ENCODE measurements at places on chromosomes 5 and 9.

- DNase-seq = no peak
Measured at GRCh38 chr9:279674-280073, 65.0 kb downstream of the DOCK8 start.

- DNase-seq = no peak
Measured at GRCh38 chr9:82436475-82436874, 447.9 kb downstream of the SPATA31D1 start.

- no peak for DNase-seq
Measured at GRCh38 chr9:89983411-89983810, 378.6 kb downstream of the GADD45G start.

GRCh38 chr5:143828710-143829109, 16.7 kb downstream of the HMHB1 start:
- DNase-seq = no peak

DNA sequence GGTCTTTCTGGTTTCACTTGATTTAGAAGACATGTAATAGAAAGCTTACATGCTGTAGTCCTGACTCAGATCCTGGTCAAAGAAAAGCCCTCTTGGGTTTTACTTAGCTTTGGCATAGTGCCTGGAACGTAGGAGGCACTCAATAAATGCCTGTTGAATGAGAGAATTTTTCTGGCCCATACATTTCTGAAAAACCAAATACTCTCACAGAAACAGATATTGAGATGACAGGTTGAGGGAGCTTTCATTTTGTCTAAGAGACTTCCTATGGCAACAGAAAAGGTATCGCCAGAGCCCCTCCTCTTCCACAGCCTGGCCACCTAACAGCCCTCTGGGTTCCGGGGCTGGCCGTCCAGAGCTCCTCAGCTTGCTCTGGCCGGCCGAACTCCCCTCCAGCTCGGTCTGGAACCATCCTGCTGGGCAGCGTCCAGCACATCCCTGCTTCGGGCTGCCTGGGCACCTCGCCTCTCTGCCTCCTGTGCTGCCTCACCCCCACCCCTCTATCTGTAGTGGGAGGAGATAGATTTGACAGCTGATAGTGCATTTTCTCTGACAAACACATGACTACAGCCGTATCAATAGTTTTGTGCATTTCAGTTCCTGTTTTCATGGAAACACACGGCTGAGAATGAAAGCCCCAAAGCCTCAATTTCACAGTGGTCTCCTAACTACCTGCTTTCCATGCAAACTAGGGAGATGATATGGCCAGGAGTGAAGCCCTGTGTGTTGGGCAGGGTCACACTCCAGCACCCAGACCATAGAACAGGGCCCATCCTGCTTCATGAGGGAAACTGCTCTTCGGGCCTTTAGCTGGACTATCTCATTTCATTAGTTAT, 1.1 kb downstream of the IL4 start:
- no peak for DNase-seq

DNA sequence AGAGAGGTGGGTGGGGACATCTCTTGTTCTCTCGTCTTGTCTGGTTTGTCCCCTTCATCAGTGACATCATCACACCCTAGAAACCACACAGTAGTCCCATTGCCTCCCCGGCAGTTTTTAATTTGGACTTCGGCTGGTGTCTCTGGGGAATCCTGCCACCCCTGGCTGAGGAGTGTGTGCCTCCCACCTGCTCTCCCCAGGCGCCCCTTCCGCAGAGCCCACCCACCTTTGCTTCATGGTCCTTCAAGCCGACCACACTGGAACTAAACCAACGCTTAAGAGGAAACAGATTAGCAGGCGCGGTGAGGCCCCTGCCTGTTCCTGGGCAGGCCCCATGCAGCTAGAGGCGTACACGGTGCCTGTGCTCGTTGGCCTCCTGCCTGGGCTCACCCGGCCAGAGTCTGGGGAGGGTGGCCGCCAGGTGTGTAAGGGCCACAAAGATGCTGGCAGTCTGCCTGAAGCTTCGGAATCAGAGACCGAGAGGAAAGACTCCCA, 107.6 kb upstream of the SPRY4 start:
- DNase-seq = no peak

GRCh38 chr5:101897914-101898313, 398.2 kb downstream of the SLCO4C1 start:
- DNase-seq = no peak

GRCh38 chr5:32724526-32724925, 13.4 kb downstream of the NPR3 start:
- no peak for DNase-seq

DNA sequence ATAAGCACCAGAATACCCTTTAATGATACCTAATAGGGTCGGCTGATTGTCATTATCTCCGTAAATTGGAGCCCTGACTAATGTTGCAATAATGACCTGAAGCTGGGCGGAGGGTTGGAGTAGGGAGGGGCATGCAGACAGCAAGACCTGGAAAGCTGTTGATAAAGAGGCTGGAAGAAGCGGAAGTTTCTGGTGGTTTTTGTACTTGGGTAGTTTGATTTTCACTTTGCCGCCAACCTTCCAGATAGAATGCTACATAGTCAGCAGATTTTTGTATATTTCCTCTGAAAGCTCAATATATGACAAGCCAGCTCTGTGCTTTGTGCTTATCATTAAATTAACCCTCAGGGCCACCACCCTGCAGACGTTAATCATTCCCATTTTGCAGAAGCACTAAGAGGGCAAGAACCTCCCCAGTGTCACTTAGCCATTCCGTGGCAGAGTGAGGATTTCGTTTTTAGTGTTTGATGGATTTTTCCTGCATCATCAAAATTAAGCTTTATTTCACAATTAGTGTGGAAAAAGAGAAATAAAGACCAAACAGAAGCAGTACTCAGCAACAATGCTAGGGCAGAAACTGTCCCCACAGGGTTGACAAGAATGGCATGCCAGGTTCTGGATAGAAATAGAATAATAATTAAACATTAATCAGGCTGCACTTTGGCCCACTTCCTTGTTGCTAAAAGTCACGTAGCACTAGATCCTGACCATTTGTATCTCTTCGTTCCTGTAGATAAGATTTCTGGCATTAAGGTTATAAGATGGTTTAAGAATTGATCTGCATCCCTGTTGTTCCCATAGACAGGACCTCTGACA, 34.7 kb downstream of the DIRAS2 start:
- DNase-seq = no peak

GRCh38 chr9:84667571-84668195, 1.8 kb upstream of the NTRK2 start:
- DNase-seq = no peak

DNA sequence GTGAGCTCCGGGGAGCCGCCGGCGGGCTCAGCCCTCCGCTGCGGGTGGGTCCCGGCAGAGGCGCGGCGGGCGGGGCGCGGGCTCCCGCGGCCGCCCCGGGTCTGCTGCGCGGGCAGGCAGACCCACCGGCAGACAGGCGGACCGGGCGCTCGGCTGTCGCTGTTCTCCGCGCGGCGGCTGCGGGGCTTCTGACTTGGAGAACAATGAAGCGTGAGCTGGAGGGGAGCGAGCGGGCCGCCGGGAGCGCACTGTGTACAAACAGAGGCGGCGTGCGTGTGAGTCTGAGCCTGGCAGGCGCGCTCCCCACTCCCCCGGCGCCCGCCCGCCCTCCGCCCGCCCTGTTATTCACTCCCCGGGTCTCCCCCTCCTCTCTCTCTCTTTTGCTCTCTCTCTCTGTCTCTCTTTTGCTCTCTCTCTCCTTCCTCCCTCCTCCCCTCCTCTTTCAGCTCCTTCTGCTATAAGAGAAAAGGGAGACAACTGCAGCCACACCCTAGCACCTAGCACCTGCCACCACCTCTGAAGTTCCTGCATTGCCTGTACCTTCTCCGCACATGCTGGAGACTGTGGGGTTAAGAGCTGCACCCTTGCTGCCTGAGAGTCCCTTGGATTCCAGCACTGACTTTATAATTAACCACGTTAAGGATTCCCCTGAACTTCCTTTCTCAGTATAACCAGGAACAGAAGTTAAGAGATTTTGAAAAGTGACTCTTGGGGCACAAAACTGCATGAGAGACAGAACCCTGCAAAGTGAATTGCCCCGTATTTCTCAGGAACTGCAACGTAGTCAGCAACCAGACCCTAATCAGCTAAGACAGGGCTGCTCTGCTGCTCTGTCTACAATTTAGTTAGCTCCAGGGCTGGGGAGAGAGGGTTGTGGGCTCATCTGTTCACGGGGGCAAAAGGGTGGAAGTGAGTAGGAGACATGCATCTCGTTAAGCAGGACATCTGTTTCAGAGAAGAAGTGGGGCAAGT, at the start of gene EDIL3:
Gene EDIL3, minus strand, starts transcription at position 277 of the 972 bp plus-strand sequence. CDS start 506 bp downstream, outside the sequence.
- no peak for DNase-seq

- DNase-seq = no peak
Measured at GRCh38 chr5:45622365-45622764, 73.8 kb downstream of the HCN1 start.

GRCh38 chr5:151143645-151144044, 13.9 kb downstream of the ANXA6 start:
- DNase-seq = no peak

GRCh38 chr5:162703914-162704313, 636.3 kb downstream of the GABRG2 start:
- DNase-seq = no peak

DNA sequence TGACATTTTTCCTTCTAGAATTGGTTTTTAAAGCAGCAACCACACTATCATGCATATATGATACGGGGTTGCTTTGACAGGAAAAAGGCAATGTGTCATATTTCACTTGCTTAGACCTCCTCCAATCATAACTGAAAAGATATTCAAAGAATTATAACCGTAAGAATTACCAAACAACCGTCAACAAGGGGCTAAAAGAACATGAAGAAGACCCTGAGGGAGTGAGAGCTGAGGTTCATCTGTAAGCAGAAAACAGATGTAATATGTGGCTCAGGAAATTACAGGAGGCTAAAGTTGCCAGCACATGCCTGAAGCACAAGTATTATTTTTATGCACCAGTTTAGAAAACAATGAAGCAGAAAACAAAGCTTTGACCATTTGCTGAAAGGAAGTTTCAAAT, 78.9 kb downstream of the APBA1 start:
- no peak for DNase-seq

- DNase-seq = no peak
Measured at GRCh38 chr5:141632650-141633049, 4.0 kb downstream of the HDAC3 start.

GRCh38 chr5:62779010-62779422, 200.4 kb downstream of the LRRC70 start:
- no peak for DNase-seq

GRCh38 chr5:89948977-89949376, 460.6 kb downstream of the CETN3 start:
- DNase-seq = no peak

Measured in stimulated activated CD8-positive, alpha-beta memory T cell treated with anti-CD3 and anti-CD28 coated beads, Interleukin-15, amount 100 ng/mL, for 4 hours (primary cell).